ENCODE measurements at places on chromosomes 5 and 9.

GRCh38 chr5:42592401-42593140, 164.0 kb upstream of the CCDC152 start:
- no peak for DNase-seq

DNA sequence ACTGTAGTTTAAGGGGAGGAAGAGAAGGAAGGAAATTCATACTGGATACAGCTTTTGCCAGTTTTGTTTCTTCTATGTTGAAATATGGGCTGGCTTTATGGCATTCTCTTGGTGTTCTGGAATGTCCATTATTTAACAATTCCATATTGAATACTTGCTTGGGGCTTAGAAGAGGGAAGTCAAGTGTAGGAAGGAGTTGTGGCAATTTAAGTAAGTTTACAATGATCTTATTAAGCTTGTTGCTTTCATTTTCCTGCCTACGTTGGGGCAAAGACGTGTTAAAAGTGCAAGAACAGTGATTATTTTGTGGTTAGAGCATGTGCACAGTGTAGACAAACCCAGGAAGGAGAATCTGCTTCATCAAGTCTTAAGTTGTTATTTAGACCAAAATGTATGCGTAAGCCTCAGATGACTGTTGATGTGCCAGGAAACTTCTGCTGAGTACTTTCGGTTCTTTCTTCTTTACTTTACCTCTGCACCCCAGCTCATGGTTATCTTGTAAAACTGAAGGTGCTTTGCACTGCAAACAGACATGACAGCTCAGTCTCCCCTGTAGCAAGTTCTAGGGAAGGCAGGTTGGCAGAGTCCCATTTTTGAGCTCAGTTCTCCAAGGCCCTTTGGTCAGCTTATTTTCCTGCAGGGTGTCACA, 75.8 kb downstream of the F2RL2 start:
- DNase-seq = no peak

DNA sequence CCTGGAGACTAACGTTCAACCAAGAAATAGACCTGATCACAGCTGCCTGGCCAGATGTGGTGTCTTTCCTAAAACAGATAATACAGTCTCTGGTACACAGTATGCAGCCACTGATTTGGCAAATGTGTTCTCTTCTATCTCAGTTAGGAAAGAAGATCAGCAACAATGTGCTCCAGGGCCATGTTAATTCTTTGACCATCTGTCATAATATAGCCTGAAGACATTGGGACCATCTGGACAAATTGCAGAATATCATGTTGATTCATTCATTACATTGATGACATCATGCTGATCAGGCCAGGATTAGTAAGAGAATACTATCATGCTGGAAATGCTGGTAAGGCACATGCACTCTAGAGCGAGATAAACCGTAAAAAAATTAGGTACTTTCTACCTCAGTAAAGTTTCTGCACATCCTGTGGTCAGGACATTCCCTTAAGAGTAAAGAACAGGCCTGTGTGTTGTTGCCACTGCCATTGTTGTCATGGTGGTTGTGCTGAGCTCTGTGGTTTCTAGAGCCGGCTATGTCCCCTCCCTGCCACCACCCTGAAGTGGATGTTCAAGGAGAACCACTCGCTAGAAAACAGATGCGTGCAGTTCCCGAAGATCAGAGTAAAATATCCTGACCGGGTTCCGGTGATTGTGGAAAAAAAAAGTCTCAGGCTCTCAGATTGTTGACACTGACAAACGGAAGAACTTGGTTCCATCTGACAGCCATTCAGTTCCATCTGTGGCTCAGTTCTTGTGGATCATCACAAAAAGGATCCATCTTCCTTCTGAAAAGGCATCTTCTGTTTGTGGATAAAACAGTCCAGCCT, 6.4 kb upstream of the JMY start:
- no peak for DNase-seq

DNA sequence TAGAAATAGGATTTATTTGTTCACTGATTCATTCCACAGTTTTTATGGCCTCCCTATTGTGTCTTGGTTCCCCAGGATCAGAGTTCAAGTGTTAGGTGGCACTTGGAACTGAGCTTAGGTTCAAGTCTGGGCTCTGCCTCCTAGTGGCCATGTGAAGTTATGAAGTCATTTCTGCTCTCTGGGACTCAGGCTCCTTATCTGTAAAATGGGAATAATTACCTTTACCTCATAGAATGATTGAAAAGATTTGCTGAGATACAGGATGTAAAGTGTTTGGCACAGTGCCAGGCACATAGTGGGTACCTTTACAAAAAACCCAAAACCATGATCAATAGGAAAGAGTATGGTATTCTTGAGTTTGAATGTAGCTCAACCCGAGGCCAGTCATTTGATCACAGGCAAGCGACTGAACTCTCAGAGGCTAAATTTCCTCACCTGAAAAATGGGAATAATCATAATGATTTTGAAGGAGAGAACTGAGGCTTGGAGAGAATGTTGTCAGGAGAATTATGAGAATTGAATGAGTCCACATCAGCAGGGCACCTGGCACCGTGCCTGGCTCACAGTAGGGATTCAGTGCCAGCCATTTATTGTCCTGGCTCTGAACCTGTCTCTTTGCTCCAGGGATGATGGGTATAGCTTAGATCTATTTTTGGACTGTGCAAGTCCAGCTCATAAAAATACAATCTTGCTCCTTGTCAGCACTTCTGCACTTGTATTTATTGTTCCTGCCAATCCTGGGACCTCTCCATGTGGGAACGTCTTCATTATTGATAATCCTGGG, 10.8 kb downstream of the NSG2 start:
- no peak for DNase-seq

GRCh38 chr9:79257228-79257781, 314.5 kb upstream of the TLE4 start:
- no peak for DNase-seq

DNA sequence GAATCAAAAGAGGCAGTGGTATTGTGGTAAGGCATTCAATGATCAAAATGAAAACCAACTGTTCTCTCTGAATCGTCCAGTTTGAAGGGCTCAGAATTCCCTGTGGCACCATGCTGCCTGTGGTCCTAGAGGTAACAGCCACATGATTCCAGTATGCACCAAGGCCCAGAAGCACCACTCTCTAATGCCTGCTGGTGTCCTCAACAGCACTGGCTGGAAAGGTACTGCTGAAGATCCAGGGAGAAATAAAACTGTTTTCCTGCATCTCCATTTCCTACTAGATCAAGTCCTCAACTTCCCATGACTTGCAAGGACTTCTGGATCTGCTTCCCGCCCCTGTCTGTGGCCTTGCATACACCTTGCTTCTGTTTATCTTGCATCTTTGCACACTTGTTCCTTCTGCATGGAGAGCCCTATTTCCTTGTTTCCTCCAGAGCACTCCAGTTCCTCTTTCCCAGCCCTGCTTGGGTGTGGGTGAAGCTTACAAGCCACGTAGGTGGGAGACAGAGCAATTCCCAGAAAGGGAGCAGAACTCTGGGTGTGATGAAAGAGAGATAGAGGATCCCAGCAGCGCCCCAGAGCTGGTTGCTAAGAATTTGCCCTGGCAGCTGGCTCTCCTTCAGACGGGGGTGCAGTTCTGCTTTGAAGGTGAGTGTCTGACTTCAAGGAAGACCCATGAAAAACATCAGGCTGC, 41.0 kb upstream of the EQTN start:
- no peak for DNase-seq

GRCh38 chr5:54760182-54760935, 225.0 kb downstream of the ESM1 start:
- no peak for DNase-seq

DNA sequence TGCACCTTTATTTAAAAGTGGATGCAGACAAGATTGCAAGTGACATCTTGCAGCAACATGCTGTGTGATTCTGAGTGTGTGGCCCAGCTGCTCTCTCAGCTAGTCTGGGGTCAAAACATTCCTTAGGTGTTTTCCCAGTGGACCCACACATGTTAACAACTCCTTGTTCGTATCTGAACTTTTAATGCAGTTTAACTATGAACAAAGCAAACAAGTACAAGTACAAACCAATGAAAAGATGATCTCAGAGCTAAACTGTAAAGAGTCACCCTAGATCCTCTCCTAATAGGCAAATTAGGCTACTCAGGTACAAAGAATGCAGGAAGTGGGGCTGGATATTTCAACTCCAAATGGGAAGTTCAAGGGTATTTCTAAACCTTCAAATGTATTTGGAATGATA, 108.4 kb downstream of the ENTREP1 start:
- DNase-seq = no peak

DNA sequence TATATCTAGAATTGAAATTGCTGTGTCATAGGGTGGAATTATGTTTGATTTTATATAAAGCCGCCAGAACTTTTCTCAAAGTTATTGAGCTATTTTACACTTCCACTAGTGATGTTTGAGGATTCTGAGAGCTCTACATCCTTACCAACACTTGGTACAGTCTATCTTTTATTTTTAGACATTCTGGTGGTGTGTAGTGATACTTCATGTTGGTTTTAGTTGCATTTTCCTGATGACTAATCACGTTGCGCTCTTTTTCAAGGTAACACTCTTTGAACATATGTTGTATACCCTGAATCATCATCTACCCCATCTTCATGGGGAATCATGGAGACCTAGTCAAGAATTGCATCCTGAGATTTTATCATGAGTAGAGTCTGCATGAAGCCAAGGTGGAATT, 141.7 kb downstream of the NXNL2 start:
- no peak for DNase-seq

GRCh38 chr9:88852794-88853193, 138.5 kb upstream of the S1PR3 start:
- no peak for DNase-seq

DNA sequence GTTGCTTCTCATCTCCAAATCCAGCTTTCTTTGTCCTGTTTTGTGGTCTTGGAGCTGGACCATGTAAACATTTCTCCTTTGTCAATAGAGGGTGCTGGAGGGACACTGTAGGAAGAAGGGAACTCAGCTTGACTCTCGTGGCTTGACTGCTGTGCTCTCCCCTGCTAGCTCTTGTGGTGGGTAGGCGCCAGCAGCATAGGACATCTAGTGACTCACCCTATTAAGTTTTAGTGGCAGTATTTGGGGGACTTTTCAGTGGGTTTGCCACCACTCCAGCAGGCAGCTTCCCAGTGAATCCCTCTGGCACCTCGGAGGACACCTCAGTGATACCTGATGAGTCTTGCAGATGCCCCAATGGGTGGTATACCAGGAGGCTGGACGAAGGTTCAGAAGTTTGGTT, 97.8 kb downstream of the TSSK1B start:
- DNase-seq = no peak

- DNase-seq = no peak
These were observed 30.4 kb upstream of the LRRTM2 start for GRCh38 chr5:138905541-138905940.

GRCh38 chr5:125236981-125237380, 490.5 kb upstream of the ZNF608 start:
- DNase-seq = no peak

- DNase-seq = no peak
These were observed 155.0 kb upstream of the DAB2 start for GRCh38 chr5:39579750-39580149.

GRCh38 chr5:1139331-1140170, 27.7 kb upstream of the SLC12A7 start:
- no peak for DNase-seq

- no peak for DNase-seq
These were observed 397.5 kb downstream of the MLLT3 start for GRCh38 chr9:20224756-20225155.

- no peak for DNase-seq
These were observed 123.9 kb upstream of the HAPLN1 start for GRCh38 chr5:83844449-83845068.

GRCh38 chr9:113892861-113893491, 16.9 kb downstream of the ZNF618 start:
- DNase-seq = no peak

DNA sequence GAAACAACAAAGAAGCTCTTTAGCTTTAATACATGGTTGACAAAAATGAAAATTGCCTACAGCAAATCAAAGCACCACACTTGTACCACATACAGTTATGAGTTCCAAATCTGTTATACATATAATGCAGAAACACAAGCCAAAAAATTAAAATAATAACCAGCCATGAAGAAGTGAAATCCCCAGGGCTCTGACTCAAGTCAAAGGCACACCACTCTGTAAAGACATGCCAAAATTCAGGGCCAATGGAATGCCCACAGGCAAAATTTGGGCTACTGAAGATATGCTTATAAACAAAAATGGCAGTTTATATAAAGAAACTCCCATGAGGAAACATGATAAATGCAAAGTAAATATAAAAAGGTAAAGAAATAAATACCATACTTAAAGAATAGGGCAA, 29.0 kb downstream of the THBS4 start:
- no peak for DNase-seq

GRCh38 chr9:34686231-34686630, 4.8 kb downstream of the CCL19 start:
- DNase-seq = no peak

DNA sequence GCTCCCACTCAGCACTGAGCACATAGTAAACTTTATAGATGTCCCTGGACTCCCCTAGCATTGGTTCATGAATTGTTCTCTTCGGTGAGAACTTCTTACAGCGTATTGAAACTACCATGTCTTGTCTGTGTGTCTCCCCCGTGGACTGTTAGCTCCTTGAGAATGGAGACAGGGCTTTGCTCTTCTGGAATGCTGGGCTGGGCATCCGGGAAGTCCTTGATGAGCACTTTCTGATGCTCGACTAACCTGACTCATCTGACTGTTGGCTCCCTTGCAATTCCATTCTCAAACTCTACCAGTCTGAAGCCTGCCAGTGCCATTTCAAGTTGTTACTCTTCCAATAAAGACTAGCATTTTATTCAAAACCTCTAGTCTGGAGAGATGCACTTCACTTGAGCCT, 15.0 kb upstream of the PFDN1 start:
- DNase-seq = no peak

GRCh38 chr9:116432051-116432450, 255.1 kb upstream of the TRIM32 start:
- DNase-seq = no peak

All from activated naive CD8-positive, alpha-beta T cell treated with anti-CD3 and anti-CD28 coated beads, Interleukin-2, amount 50 U/mL, for 24 hours (primary cell).